ENCODE measurements at places on chromosomes 2 and 18.

DNA sequence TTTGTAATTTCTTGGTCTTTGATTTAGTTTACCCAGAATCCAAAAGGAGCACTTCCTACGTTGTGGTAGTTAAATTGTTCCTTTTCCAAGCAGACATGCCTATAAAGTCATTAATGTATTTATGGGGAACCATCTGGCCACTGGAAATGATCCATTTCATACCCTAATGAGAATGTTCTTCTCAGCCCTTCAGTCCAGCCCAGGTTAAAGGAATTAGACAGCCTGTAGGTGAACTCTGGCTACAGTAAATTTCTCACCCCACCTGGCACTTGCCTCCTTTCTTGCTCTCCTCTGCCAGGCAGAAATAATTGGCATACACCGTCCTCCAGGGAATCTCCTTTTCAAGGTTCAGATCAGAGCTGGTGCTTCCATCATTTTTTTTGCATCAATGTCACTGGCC lies 121.1 kb downstream of the SETBP1 start:
- DNase-seq = no peak
- H3K4me3 ChIP-seq = no peak overlapping the region
- H3K27ac ChIP-seq = no peak overlapping the region
- no peaks in the 10 kb centered on the region for H3K27me3 ChIP-seq
- H3K36me3 ChIP-seq = no peaks in the 10 kb centered on the region
- H3K4me1 ChIP-seq = peaks cover 16% of the 10 kb centered on the region

GRCh38 chr2:217694291-217694690 lies 308.5 kb downstream of the TNS1 start:
- DNase-seq = no peak
- no peak overlapping the region for H3K4me3 ChIP-seq
- peaks cover 12% of the 10 kb centered on the region for H3K4me1 ChIP-seq
- H3K27ac ChIP-seq = no peak overlapping the region

DNA sequence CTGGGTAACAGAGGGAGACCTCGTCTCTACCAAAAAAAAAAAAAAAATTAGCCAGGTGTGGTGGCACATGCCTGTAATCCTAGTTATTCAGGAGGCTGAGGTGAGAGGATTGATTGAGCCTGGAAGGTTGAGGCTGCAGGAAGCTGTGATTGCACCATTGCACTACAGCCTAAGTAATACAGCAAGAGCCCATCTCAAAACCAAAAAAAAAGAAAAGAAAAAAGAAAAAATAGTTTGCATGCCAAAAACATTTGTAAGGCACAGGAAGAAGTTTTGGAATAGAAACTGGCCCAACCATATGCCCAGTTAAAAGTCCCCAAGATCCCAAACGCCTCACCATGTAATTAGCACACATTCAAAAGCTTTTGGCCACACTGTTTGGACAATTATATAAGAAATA lies 13.4 kb upstream of the ACOXL start:
- H3K4me1 ChIP-seq = no peaks in the 10 kb centered on the region
- no peak overlapping the region for H3K27ac ChIP-seq
- H3K4me3 ChIP-seq = no peak overlapping the region
- no peak for DNase-seq
- H3K36me3 ChIP-seq = no peaks in the 10 kb centered on the region

- H3K27ac ChIP-seq = no peak overlapping the region
- no peaks in the 10 kb centered on the region for H3K4me1 ChIP-seq
- no peaks in the 10 kb centered on the region for H3K36me3 ChIP-seq
- H3K27me3 ChIP-seq = no peaks in the 10 kb centered on the region
Observed at GRCh38 chr2:220148471-220149248, 521.2 kb downstream of the SLC4A3 start.

GRCh38 chr18:12534820-12535219 lies 123.1 kb downstream of the SPIRE1 start:
- no peaks in the 10 kb centered on the region for H3K4me1 ChIP-seq
- no peak overlapping the region for H3K27ac ChIP-seq
- no peak for DNase-seq
- no peaks in the 10 kb centered on the region for H3K27me3 ChIP-seq

DNA sequence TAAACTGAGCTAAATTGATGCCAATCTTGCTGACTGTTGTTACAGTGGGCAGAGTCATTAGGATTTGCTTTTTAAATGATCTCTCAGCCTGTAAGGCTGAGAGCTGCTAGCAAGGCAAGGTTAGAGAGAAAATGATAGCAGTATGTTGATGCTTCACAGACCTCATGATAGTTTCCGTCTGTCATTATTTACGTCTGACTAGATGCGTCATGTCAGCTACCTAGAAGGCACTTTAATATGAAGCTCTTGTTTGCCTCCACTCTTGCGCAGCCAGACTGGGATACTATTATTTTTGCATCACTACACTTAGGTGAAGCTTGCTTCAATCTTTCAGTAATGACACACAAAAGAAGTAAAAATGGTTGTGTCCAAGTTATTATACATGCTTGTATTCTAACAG lies 313.8 kb downstream of the LNPK start:
- no peaks in the 10 kb centered on the region for H3K4me1 ChIP-seq
- no peaks in the 10 kb centered on the region for H3K36me3 ChIP-seq
- H3K27me3 ChIP-seq = no peaks in the 10 kb centered on the region
- no peak overlapping the region for H3K4me3 ChIP-seq
- H3K27ac ChIP-seq = no peak overlapping the region

DNA sequence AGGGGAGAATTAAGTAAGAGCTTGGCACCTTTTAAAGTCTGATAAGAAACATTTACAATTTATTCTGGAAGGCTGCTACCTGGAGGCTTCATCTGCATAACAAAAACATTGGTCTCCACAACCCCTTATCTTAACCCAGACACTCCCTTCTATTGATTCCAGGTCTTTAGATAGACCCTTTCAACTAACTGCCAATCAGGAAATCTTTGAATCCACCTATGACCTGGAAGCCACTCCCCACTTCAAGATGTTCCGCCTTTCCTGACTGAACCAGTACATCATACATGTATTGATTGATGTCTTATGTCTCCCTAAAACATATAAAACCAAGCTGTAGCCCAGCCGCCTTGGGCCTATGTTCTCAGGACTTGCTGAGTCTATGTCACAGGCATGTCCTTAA lies 289.4 kb downstream of the AGPS start:
- H3K27ac ChIP-seq = no peak overlapping the region
- H3K36me3 ChIP-seq = no peaks in the 10 kb centered on the region
- H3K27me3 ChIP-seq = no peaks in the 10 kb centered on the region
- no peak overlapping the region for H3K4me3 ChIP-seq
- 0 out of 2 replicates have a peak, but pooled peaks cover 4% of the 10 kb centered on the region for H3K4me1 ChIP-seq

DNA sequence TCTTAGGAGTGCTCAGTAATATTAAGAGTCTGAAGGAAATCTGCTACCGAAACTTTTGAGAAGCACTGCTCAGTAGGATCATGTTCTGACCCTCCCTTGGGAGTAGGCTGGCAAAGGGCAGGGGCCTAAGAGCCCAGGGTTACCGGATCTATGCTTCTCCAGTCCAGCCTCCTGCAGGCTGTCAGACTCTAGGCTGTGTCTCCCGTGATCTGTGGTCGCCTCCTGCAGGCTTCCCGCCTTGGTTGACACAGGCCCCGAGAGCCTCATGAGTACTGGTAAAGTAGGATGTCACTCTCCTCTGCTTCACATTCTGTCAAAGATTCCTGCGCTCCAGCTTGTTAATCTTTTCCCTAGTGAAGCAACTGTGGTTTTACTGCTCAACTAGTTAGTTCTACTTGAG lies 647.8 kb upstream of the RAB6C start:
- H3K4me3 ChIP-seq = no peak overlapping the region
- H3K27ac ChIP-seq = no peak overlapping the region
- no peaks in the 10 kb centered on the region for H3K36me3 ChIP-seq
- H3K4me1 ChIP-seq = no peaks in the 10 kb centered on the region
- DNase-seq = no peak
